ENCODE measurements at places on chromosomes 1 and 21. TPM values are rescaled to one million over a fixed set of nuclear protein-coding genes. Genes with fewer than 3 reads are reported as not detected.

- DNase-seq = no peak
Observed at GRCh38 chr1:157288492-157288891, 150.3 kb upstream of the ETV3 start.

DNA sequence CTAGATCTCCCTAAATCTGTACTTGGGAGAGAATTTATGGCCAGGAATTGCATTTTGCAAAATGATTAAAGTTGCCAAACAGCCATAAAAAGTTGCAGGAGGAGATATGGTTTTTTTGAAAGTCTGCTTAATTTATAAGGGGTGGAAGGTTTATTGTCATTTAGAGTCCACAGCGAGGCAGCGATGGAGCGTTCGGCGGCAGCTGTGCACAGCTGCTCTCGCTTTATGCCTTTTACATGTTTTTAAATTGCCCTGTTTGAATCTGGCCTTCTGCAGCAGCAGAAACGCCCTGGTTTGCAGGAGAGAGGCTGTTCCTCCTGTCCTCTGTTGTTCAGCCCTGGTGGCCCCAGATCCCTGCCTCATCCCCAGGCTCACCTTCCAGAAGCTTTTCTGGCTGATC, 144.9 kb upstream of the POU3F1 start:
- no peak for DNase-seq

DNA sequence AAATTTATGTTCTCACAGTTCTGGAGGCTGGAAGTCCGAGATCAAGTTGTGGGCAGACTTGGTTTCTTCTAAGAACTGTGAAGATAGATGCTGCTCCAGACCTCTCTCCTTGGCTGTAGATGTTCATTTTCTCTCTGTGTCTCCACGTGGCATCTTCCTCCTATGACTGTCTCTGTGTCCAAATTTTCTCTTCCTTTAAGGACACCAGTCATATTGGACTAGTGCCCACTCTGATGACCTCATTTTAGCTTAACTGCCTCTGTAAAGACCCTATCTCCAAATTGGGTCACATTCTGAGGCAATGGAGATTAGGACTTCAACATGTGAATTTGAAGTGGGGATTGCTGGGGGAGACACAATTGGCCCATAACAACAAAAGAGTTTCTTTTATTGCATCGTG, 125.3 kb upstream of the ETS2 start:
- DNase-seq = no peak

KCNE2 gene
- total RNA-seq = not detected

- no peak for DNase-seq
Observed at GRCh38 chr1:200561856-200562214, 58.7 kb downstream of the KIF14 start.

TCHH gene
- not detected for total RNA-seq

- DNase-seq = no peak
Observed at GRCh38 chr1:119312500-119312899, 56.1 kb upstream of the HAO2 start.

SLAMF9 gene
- total RNA-seq = not detected

DNA sequence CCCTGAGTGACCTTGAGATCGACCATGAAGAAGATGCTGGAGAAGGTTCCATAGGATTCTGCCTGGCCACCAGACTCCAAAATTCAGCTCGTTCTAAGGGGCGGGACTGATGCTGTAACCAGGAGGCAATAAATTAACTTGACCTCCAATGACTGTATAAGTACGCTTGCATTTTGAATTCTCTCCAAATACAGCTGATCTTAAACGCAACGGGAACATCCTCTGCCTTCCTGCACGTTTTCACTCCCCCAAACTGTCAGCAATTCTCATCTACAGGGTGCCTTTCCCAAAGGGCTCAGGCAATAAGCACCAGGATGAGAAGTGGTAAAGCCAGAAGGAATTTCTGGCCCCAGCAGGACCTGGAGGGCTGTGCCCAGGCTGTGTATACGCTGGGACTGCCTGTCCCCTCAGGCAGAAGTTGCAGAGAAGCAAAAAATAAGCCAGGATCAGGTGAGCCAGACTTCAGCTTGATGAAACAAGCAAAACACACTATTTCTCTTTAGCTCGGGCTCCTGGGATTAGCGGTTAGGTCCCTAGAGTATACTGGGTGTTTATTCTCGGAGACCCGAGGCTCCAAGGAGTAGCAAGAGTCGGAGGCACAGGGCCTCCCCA, 124.8 kb downstream of the LRIG2 start:
- DNase-seq = no peak

DNA sequence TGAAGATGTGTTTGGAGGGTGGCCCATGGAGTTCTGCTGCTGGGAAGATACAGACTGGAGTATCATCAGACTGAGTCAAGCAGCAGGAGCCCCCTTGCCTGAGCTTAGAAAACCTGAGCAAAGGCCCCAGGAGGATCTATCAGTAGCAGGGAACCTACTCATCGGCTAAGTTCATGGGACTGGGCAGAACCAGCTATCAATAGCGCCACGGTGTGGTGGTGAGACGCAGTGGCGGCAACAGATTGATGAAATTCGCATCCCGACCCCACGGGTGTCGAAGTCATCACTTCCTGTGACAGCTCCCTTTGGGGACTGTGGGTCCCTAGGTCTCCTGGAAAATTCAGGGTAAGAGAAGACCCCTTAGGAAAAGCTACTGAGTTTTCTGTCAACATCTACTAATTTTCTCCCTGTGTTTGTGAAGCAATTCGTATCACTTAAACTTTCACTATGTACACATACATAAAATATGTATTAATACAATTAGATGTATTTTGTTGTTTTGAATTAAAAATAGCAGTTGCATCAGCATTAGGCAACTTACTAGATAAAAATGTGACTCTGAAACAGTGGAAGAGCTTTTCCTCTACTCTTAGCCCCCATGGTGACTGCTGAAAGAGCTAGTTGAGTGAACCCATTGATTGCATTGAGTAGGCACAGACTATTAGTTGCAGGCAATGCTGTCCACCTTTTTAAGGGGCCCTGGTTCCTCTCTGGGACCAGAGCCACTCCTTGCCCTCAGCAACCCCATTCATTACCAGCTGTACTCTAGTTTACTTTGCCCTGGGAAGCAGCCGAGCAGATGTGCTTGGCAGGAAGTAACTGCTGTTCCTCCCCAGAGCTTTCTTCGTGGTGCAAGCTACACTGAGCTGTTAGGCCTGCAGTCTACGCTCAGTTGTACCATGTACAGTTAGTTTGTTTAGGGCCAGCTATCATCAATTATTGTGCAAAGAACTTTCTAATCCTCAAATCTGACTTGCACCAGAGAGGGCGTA, 7.3 kb upstream of the CACNA1S start:
- peak; percentile 67 for DNase-seq

OR10J1 gene
- not detected for total RNA-seq

FAM131C gene
- total RNA-seq = not detected

DNA sequence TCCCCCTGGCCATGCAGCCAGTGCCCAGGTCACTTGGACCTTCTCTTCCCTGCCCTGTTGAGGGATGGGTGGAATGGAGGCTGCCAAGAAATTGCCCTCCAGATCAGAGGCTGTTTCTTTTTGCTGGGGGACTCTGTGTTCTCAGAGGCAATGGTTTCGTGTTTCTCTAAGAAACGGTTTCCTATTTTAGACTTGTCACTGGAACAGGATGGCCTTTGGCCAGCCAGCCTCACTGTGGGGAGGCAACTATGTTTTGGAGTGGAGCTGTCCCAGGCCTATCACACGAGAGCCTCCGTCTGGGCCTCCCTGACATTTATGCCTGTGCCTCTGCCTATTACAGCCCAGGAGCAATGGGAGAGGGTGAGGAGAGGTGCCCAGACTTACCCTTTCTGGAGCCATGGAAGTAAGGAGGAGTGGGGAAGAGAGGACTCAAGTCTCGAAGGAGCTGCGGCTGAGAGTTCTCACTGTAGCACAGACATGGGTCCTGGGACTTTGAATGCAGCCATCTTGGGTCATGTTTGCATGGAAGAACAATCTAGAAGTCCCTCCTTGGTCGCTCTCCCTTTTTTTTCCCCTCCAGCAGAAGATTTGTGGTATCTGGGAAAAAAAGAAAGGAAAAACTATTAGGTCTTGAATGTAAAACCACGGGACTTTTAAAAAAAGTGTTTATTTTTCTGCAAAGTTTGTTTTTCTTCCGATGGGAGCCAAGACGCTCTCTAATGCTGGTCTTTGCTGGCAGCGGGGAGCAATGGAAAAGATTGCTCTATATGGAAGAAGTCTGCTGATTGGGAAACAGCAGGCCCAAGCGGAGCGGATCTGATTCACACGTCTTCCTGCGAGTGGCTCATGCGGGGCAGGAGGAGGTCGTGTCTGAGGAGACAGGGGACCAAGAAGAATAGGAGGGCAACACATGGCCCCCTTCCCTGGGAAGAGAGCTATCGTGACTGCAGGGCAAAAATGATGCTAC, 219.2 kb downstream of the FOXD2 start:
- no peak for DNase-seq

GRCh38 chr1:171643156-171643555, 9.3 kb downstream of the MYOC start:
- DNase-seq = no peak

GRCh38 chr1:14778541-14778897, 180.0 kb downstream of the KAZN start:
- no peak for DNase-seq

DNA sequence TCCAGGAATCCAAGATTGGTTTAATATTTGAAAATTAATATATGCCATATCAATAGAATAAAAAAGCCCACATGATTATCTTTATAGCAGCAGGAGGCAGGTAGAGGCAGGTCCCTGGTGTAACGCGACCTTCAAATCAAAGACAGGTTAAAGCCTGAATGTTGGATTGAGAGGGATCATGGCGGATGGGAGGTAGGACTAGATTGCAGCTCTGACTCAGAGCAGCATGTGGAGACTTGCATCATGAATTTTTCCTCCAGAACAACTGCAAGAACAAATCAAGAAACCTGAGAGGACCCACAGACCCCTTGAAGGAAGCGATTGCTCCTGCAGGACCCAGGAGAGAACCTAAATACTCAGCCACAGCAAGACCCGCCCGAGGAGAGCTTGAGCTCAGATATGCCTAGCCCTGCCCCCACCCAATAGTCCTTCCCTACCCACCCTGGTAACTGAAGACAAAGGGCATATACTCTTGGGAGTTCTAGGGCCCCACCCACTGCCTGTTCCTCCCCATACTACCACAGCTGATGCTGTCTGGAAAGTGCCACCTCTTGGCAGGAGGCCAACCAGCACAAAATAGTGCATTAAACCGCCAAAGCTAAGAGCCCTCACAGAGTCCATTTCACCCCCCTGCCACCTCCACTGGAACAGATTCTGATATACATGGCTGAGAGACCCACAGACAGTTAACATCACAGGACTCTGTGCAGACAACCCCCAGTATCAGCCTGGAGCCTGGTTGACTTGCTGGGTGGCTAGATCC, 19.5 kb downstream of the S100B start:
- peak; percentile 84 for DNase-seq

CFHR4 gene
- total RNA-seq = not detected

- peak; percentile 25 for DNase-seq
Observed at GRCh38 chr1:27724961-27725373, 794 bp upstream of the FAM76A start.

GRCh38 chr1:58745666-58746065, 38.2 kb downstream of the JUN start:
- no peak for DNase-seq

ZSWIM5 gene
- total RNA-seq = 0.42 TPM

- no peak for DNase-seq
Observed at GRCh38 chr1:168375566-168376300, 95.1 kb downstream of the TBX19 start.

DNA sequence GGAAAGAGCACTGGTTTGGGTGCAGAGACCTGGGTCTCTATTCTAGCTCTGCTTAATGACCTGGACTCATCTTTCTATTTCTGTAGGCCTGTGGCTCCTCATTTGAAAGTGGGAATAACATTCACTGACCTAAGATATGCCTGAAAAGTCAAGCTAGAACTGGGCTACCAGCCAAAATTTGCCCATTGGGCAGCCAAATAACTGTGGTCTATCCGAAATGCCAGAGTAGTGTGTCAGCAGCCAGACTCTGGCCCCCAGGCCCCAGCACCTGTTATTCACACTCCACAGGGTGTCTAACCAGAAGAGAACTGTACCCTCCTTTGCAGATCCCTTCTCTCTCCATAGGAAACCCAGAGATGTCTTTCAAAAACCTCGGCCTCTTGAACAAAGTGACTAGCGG, 12.6 kb downstream of the DAB1 start:
- no peak for DNase-seq

RGS13 gene
- total RNA-seq = 245 TPM

DNA sequence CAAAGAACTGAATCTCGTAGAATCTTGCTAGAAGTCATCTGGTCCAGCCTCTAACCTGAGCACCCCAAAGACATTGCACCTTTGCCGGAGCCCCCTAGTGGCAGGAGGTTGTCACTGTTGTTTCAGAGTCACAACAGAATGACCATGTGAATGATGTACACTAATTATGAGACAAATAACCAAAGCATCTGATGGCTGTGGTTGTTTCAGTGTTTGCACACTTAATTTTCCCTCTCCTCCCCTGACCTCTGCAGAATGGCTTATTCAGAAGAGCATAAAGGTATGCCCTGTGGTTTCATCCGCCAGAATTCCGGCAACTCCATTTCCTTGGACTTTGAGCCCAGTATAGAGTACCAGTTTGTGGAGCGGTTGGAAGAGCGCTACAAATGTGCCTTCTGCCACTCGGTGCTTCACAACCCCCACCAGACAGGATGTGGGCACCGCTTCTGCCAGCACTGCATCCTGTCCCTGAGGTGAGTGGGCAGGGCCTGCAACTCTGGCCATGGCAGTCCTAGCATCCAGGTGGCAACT, 26.4 kb downstream of the TRAF5 start:
- peak; percentile 72 for DNase-seq

DNA sequence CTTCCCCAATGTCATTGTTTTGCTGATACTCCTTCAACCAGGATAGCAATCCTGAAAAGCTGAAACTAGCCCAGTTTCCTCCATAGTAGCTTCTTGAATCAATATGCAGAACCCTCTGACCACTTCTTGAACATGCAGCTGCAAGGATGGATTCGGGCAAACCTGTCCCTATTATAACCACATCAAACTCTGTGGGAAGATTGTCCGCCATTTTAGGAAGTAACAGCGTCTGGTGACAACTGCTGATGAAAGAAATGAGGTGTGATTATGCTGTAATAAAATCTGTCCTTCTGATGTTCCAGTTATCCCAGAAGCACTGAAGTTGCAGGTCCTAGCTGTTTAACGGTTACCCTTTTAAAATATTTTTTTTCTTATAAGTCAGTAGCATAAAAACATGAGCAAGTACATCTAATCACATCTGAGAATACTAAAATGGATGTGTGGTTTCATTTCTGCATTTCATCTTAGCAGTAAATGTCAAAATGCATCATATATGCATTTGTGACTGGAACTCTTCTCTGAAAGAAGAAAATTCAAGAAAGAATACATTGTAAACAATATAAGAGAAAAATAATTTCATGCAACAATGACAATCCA, 4.5 kb downstream of the CHML start:
- DNase-seq = peak; percentile 31

All from OCI-LY7 (cell line).